Upper lobe of left lung (tissue), 6 donors: ENCODE measurements at places on chromosomes 7 and 10. TPM values are rescaled to one million over a fixed set of nuclear protein-coding genes. Genes with fewer than 3 reads are reported as not detected.

DNA sequence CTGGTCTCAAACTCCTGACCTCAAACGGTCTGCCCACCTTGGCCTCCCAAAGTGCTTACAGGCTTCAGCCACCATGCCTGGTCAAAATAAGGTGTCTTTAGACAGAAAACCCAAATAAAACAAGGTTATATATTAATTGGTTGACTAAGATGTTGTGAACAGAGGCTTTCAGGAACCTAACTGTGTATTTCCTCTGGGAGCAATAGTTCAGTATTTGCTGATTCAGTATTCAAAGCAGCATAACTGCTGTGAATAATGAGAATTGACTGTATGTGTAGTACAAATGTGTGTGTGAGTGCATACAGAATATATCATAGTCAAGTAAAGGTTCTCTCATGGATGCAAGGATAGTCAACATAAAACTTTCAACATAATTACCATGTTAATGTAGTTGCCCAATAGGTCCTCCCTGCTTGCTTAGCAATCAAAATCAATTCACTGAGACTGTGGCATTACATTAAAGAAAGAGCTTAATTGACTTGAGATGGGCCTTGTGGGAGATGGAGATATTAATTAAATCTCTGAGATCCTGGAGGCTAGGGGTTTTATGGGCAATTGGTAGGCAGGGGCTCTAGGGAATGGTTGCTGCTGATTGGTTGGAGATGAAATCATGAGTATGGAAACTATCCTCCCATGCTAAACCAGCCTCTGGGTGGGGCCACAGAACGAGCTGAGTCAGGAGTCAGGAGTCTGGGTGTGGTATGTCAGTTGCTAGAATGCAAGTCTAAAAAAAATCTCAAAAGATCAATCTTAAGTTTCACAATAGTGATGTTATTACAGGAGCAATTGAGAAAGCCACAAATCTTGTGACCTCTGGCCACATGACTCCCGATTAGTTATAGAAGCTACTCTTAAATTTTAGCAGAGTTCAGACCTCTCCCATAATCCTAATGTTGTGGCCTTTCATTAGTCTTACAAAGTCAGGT lies 162.7 kb downstream of the AKR1D1 start:
- DNase-seq = no peak

- no peak for DNase-seq
These were observed 23.8 kb downstream of the ZMIZ2 start for GRCh38 chr7:44772440-44772839.

- DNase-seq = no peak
These were observed 49.0 kb downstream of the PRR15 start for GRCh38 chr7:29612596-29612995.

- no peak for DNase-seq
These were observed 133.9 kb upstream of the FEZF1 start for GRCh38 chr7:122438492-122438891.

NOS3 gene
- total RNA-seq = 95.3 TPM

- DNase-seq = no peak
These were observed 25.6 kb upstream of the MKX start for GRCh38 chr10:27771231-27771630.

FFAR4 gene
- 18.1 TPM for total RNA-seq

DNA sequence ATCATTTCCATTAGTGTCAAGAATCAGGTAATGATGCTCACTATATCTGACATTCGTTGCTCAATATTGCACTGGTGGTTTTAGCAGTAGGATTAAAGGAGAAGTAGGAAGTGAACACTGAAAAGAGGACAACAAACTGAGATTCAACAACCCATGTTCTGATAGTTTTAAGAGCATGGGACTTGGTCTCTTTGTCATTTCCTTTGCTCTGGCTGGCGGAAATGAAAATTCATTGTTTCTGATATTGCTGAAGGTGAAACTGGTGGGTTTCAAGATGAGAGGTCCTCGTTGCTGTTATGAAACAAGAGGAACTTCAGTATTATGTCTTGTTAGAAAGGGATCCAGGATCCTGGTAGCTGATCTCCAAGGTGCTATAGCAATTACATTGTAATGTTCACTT lies 129.0 kb downstream of the DNAH11 start:
- DNase-seq = no peak

DNA sequence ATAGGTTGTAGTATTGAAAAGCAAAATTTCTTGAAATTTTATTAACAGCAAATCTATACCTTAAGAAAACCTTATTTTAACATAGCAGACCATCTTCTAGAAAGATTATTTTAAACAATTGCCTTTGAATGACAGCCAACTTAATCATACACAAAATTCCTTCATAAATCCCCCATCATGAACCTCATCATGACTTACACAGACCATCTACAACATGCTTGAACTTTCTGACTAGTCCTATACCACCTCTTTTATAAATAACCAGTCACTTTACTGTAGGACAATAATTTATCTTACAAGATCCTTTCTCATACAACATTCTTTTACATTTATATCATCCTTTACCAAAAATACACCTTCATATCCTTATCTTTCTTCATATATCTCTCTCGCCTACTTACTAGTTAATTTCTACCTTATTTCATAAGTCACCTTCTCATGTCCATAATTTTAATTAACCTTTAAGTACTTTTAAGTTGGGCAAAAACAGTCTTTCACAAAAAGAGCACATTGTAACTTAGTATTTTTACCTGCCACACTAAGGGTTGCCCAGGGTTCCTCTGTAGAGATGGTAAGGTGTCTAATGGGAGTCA lies 16.6 kb upstream of the PTN start:
- DNase-seq = no peak

EPO gene
- total RNA-seq = not detected

CCL24 gene
- total RNA-seq = not detected

GRCh38 chr10:27349987-27350386 lies 109.4 kb upstream of the ACBD5 start:
- peak; percentile 69 for DNase-seq

NT5C2 gene
- 79.2 TPM for total RNA-seq

GRCh38 chr7:7858559-7858958 lies 110.0 kb upstream of the GLCCI1 start:
- DNase-seq = no peak

DNA sequence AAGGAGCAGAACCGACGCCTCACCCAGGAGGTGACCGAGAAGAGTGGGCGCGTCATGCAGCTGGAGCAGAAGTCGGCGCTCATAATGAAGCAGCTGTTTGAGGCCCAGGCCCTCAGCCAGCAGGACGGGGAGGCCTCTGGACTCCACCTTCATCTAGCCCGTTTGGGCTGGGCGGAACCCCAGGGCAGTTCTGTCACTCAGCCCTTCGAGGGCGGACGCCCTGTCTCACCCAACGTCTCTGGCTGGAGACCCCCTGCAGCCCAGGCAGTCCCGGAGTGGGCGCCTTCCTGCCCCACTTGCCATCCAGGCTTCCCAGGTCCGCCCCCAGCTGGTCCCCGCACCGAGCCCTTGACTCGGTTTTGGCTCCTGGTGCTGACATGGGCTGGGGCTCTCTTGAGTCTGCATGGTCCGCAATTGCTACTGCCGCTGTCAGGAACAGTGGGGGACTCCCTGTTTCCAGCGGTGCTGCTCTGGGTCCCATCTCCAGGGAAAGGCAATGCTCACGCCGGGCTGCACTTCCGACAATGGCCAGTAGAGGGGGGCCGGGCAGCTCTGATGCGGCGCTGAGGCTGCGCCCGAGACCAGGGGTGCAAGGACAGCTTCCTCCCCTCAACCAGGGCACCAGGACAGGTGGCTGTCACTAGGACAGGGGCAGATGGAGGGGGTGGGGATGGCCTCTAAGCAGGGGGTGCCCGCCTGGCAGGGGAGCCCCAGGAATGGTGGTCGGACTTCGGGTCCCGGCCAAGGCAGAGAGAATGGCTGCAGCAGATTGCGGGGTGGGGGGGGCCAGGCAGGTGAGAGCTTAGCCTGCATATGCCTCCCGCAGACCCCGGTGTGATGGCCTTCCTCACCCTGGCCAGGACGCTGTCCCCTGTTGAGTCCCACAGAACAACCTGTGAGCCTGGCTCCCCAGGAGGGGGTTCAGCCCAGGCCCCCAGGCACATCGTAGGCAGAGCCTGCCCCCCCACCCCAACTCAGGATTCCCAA lies 71.2 kb upstream of the KCTD7 start:
- peak; percentile 74 for DNase-seq

GRCh38 chr7:6443372-6443941 lies 4.3 kb downstream of the DAGLB start:
- DNase-seq = no peak

- DNase-seq = no peak
These were observed 387.2 kb downstream of the TCERG1L start for GRCh38 chr10:130924138-130924819.

DNA sequence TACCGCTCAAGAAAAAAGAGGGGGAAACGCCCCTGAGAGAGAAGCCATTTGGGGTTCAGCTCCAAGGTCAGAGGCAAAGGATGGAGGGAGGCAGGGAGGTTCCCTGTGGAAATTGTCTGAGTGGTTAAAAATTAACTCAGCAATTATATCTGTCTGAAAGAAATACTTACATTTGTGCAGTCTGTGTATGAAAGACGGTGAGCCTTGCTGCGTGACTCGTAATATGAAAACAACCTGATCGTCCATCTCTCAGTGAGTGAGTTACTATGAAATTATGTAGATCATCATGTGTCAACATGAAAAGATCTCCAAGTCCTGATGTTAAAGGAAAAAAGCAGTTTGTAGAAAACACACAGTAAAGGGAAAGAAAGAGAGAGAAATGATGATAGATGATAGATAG lies 67.2 kb upstream of the FAM204A start:
- DNase-seq = no peak

GRCh38 chr10:91694170-91694794 lies 61.4 kb upstream of the PPP1R3C start:
- no peak for DNase-seq

DNA sequence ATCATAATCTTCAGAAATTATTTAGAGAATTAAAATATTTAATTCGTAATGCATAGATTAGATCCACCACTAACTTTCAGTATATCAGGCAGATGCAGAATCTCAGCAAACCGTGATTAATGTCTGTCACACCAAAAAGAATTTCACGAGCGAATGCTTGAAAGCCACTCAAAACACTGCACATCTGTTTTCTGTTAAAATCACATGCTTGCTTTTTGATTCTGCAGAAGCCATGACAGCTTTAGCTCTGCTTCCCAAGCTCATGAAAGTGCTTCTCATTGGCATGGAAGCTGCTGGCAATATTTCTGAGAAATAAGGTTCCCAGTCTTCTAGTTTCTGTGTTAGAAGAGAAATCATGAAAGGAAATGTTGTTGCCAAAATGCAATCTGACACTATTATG lies 837.8 kb upstream of the LRRN3 start:
- no peak for DNase-seq

- peak; percentile 41 for DNase-seq
These were observed 232.1 kb upstream of the GRB10 start for GRCh38 chr7:51014811-51015210.

DNA sequence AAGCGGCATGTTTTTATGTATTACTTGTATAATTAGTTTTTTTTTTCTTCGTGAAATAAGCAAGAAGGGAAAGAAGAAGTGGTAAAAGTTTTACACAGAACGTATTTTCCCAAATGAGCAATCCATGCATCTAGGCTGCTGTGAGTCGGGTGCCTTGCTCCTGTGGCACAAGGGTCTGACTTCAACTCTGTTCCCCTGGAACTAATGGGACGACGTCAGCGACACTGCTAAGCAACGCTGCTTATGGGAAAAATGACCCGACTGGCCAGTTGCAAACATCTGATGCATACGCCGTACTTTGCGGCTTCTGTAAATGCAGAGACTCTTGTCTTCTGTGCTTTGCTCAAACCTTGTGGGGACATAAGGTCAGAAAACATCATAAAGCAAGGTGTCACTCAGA lies 66.3 kb downstream of the MPP7 start:
- DNase-seq = no peak

GRID2IP gene
- total RNA-seq = 0.49 TPM

- DNase-seq = peak; percentile 90
These were observed 2.7 kb downstream of the ZNF503 start for GRCh38 chr10:75398692-75399460.

- DNase-seq = no peak
These were observed 46.0 kb upstream of the CDK13 start for GRCh38 chr7:39904077-39904486.

DNA sequence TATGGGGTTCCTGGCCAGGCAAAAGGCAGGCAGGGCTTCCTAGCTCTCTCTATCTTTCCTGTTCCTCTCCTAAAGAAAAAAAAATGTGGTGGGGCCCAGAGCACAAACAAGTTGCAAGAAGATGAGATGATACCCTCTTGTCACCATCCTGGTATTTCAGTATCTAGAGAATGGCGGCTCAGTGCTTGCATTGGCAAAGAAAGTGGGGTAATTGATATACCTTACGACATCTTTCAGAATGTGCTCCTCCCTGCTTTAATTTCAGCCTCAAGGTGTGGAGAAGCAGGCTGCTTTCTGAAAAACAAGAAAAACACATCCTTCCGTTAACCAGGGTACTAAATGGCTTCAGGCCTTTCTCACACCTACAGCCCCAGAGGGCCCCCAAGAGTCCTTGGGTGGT lies 34.5 kb upstream of the CUX1 start:
- DNase-seq = no peak

SUGCT gene
- not detected for total RNA-seq

FAM170B gene
- total RNA-seq = not detected

FXYD4 gene
- not detected for total RNA-seq

GNAT3 gene
- not detected for total RNA-seq

GRCh38 chr10:24209432-24209771 lies 464 bp downstream of the KIAA1217 start:
- no peak for DNase-seq

DNA sequence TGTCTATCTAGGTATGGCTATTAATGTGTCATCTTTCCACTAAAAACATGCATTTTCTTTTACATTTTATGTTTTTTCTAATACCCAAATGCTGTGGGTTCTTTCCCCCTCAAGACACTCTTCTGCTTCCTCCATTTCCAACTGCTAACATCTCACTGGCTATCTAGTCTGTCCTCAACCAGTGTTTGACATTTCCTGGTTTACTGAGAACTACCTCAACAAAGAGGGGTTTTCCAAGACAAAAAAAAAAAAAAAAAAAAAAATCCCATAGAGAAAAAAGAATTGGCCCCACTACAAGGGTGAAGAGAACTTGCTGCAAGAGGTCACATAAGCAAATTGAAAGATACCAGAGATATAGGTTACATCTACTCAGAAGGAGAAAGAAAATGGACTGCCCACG lies 359.7 kb downstream of the CRPPA start:
- DNase-seq = no peak

- DNase-seq = no peak
These were observed 6.6 kb downstream of the SYNPO2L start for GRCh38 chr10:73648975-73649829.
